T-helper 2 cell (primary cell): ENCODE measurements at places on chromosomes 16 and 17.
A peak's percentile ranks its signal among the peaks of the same experiment; 100 is the strongest.

DNA sequence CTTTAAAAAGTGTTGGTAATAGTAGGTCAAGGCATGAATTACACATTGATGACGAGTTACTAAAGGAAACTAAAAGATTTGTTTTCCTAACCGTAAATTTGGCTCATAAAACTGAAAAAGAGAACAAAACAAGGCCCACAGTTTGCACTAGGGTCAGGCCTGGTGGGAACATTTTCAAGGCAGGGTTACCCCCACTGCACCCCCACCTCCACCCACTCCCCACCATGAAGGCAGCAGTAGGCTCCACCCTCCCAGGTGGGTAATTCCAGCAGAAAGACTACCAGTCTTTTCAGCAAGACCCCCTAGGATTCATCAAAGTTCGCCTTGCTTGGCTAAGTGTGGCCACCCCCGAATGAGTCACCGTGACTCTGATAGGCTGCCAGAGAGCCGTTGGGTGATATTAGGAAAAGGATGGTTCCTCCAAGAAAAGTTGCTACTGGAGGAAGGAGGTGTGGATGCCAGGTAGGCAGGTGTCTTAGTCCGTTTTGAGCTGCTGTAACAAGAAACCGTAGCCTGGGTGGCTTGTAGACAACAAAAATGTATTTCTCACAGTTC is 8.6 kb downstream of the DNAAF1 start:
- DNase-seq: no peak

- DNase-seq: no peak
Observed at GRCh38 chr17:31838636-31839225, 20.3 kb downstream of the COPRS start.

- DNase-seq: no peak
Observed at GRCh38 chr16:57260294-57260929, 15.4 kb downstream of the ARL2BP start.

DNA sequence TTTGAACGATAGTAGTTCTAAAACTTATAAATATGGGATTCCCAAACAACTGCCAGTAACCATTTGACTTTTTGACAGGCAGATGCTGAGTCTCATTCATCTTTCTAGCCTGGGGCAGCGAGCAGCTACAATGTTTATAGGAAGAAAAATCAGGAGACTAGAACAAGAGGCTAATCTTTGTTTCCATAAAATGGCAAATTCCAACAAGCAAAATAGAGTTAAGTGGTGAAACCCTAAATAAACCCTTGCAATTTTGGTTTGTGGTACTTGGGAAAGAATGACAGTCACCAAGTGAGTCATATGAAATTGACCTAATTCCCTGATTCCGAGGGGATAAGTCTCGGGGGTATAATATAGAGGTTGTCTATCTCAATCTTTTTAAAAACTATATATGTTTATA is 27.3 kb upstream of the HS3ST2 start:
- no peak for DNase-seq

DNA sequence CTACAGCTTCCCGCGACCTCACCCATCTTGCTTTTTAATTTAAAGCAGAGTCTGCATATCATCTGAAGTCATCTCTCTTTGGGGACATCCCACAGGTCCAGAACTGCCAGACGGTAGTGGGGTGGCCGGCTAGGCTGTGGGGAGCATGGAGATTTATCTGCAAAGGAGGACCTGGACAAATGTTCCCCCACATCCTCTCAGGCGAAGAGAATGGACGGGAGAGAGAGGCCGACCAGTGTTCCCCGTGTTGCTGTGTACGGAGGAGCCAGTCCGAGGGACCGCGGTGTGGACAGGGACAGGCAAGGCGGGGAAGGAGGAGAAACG is 665 bp upstream of the MT1M start:
- no peak for DNase-seq

DNA sequence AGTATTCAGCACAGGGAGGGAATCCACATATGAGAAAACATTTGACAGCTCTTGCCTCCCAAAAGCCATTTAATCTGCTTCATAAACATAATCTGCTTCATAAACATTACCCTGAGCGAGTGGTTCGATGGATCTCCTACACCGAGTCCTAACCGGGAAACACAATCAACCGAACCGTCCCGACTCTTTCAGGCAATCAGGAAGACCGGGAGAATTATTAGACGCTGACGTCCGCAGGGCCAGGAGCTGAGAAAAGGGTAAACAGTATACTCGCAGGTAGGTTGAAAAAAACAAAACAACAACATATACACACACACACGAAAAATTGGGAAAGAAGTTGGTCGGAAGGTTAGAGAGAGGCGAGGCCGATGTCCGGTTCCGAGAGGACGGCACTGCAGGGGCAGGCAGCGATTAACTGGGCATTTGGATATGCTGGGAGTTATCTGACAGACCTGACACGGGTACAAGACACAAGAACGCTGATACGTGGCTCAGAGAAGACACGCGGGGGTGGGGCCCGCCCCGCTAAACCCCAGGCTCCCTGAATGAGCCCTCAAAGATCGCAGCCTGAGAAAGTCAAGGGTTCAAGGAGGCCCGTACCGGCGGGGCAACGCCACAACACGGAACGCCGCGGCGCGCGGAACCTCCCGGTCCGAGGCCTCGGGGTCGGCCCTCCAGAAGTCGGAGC is 585 bp downstream of the AP1G1 start:
- peak; percentile 48 for DNase-seq

DNA sequence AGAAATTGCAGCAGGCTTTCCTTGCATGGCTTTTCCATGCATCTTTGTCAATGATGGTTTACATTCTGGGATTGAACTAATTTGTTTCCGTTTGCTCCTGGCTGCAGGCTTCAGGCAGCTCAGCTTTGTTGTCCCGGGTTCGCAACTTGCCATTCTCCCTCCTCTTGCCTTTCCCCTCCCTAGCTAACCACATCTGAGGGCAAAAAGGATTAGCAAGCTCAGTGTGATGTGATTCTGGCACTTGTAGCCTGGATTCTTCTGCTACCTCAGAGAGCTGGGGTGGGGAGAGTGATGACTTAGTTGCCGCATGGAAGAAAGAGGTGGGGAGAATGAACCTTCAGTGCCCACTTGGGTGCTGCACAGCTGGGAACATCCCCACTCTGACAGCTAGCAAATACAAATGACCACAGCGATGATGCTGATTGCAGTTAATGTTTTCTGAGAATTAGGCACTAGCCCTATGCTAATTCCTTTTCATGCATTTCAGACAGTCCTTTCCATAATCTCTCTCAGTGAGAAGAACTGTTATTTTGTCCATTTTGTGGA is 120.2 kb upstream of the SALL1 start:
- no peak for DNase-seq

DNA sequence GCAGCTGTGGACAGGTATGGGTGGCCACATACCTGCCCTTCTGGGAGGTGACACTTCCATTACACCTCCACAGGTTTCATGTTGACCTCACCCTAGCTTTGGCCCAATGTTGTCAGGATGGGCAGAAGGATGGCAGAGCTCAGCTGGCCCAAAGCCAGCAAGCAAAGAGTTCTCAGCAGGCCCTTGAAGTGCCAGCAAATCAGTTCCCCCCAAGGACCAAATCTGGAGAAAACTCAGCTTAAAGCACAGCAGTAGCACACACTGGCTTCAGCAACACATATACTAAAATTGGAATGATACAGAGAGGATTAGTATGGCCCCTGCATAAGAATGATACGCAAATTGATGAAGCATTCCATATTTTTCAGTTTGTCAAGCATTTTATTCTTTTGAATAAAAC is 13.4 kb downstream of the ARL4D start:
- DNase-seq: no peak

DNA sequence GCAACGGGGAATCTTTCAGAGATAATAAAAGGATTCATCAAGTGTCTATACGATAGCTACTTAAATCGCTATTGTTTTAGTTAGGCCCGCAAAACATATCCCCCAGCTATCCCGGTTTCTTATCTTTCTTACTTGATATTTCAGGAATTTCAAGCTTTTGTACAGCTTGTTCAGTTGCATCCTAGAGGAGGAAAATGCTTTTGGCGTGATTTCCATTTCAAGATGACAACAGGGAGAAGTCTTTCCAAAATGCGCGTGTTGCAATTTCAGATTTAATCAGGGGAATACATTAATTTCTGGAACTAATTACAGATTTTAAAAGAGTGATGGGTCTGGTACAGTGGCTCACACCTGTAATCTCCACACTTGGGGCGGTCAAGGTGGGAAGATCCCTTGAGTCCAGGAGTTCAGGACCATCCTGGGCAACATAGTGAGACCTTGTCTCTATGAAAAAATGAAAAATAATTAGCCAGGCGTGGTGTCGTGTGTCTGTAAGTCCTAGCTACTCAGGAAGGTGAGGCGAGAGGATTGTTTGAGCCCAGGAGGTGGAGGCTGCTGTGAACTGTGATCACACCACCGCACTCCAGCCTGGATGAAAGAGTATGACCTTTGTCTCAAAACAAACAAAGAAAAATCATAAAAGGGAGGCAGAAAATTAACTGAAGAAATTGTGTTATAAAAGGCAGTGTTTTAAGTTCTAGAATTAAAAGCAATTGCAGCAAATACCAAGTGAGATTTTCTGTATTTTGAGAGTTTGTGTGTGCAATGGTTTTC is 546.1 kb downstream of the MAF start:
- no peak for DNase-seq

DNA sequence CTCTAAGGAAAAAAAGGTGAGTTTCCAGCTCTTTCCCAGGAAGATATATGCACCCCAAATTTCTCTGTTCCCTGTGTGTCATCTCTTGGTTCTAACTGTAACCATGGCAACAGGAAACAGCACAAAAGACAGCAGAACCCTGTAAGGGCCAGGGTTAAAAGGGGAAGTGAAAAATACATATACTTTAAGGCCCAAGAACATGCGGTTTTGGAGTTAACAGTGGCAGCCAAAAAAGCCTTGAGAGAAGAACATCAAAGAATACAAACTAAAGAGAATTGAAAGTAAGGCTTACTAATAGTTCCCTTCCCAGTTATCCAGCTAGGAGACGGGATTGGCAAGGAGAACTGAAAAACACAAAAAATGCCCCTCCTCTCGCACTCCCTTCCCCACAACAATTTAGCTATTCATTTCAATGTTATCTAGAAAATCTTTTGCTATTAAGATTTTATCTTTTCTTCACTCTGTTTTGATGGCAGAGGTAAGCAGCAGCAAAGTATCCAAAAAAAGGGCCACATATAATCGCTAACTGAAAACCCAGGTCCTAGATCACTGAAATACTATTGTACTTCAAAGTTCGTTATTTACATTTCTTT is 1.5 kb downstream of the SPOP start:
- DNase-seq: no peak

DNA sequence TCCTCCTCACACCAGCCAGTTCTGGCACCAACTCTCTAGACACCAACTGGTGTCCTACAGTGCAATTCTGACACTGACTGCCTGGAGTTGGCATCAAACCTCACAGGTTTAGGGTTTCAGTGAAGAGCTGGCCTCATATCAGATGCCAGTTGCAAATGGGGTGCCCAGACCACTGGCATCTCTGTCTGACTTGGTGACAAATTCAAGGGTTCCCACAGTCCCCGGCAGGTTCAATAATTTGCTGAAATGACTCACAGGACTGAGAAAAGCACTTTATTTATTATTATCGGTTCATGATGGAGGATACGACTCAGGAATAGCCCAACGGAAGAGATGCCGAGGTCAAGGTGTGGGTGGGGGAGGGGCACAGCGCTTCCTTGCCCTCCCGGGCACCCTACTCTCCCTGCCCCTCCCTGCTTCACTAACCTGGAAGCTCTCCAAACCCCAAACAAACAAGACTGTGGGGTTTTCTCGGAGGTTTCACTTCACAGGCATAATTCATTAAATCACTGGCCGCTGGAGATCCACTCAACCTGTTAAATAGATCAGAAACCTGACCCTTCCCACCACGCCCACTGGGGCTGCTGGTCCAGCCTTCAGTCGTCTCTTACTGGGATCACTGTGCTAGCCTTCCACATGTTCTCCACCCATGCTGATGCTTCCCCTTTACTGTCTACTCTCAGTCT is 1.7 kb upstream of the NLRP1 start:
- no peak for DNase-seq

DNA sequence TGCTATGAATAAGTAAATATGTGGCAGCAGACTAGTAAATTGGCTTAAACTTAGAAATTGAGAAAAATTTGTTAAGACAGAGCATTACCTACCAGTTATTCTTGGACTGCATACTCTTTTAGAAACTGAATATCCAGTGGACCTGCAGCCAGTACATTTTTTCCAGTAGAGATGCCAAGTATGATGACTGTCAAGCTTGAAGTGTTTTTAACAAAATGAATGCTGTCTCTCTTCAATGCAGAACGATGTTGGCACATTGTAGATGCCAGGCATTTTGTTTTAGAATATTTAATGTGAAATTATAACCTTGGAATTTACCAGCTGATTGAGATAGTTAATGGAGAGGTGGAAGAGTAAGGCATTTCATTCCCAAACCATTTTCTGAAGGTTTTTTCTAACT is 52.5 kb downstream of the NFAT5 start:
- DNase-seq: no peak

- DNase-seq: no peak
Observed at GRCh38 chr17:31431852-31432658, 40.6 kb downstream of the RAB11FIP4 start.

DNA sequence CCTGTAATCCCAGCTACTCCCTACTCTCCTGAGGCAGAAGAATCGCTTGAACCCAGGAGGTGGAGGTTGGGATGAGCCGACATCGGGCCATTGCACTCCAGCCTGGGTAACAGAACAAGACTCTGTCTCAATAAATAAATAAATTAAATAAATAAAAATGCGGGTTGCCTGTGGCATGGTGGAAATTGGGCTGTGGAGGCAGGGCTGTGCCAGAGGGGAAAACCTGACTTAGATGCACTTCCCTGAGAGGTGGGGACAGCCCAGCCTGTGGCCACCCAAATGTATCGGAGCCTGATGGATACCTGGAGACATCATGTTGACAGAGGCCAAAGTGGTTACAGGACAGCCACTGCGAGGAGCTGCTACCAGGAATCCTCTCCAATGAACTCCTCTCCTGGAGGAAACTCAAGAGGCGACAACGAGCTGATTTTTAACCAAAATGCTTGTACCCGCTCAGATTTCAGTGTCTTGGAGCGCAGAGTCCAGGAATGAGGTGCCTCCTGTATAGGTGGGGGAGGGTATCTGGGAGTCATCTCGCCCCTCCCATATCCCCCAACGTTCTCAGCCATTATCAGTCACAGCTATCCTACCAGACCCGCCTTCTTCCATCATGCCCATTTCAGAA is 32.3 kb downstream of the DDX19A start:
- no peak for DNase-seq

DNA sequence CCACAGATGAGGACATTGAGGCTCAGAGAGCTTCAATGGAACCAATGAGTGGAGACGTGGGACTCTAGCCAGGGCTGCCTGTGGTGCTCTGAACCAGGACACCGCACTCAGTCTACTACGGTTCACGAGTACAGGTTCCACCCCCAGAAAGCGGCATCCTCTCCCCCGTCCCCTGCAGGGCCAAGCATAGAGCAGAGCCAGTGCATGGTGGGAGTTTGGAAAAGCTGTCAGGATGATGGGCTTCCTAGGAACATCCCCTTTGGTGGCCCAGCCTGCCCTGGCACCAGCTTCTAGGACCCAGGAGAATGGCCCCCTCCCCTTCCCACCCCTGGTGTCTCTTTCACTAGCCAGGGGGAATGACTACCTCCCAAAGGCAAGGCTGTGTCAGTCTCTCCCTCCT is 8.4 kb downstream of the ZNF319 start:
- DNase-seq: no peak
